ENCODE measurements at places on chromosomes 2 and 18. TPM values are rescaled to one million over a fixed set of nuclear protein-coding genes. Genes with fewer than 3 reads are reported as not detected.

DNA sequence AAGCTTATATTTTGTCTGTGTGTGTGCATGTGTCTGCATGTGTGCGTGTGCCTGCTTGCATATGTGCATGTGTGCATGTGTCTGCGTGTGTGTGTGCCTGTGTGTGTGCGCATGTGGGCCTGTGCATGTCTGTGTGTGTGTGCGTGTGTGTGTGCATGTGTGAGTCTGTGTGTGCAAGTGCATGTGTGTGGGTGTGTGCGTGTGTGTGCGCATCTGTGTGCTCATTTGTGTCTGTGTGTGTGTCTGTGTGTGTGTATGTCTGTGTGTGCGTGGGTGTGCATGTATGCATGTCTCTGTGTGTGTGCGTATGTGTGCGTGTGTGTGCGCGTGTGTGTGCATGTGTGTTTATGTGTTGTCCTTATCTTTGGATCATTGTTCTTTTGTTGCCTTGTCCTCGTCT, 56.8 kb downstream of the DSC3 start:
- H3K4me1 ChIP-seq: no peaks in the 10 kb centered on the region
- H3K4me3 ChIP-seq: no peak overlapping the region
- no peak for DNase-seq
- no peak overlapping the region for H3K27ac ChIP-seq
- no peaks in the 10 kb centered on the region for H3K27me3 ChIP-seq
- H3K36me3 ChIP-seq: no peaks in the 10 kb centered on the region

- DNase-seq: no peak
- no peak overlapping the region for H3K4me3 ChIP-seq
- no peak overlapping the region for H3K27ac ChIP-seq
- H3K36me3 ChIP-seq: no peaks in the 10 kb centered on the region
- no peaks in the 10 kb centered on the region for H3K4me1 ChIP-seq
Measured at GRCh38 chr18:2030647-2031046, 540.7 kb downstream of the METTL4 start.

DNA sequence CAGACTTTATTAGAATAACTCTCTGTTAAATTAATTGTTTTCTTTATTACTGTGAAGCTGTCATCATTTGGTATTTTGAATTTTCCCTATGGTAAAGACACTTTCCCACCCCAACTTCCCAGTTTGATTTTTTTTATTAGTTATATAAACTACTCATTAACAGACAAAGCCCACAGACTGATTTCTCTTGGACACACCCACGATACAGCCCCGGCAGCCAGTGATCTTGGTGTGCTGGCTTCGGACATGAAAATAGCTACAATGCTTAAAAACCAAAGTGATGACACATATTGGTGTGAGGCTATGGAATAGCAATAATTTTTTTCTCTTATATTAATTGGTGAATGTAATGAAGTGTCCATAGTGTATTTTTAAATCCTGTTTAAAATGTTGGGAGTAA, 225.4 kb upstream of the SIX3 start:
- H3K27me3 ChIP-seq: no peaks in the 10 kb centered on the region
- H3K27ac ChIP-seq: no peak overlapping the region
- H3K4me3 ChIP-seq: no peak overlapping the region
- H3K4me1 ChIP-seq: no peaks in the 10 kb centered on the region
- no peak for DNase-seq

GRCh38 chr2:86225581-86225980, 26.3 kb downstream of the MRPL35 start:
- peak; percentile 70 for DNase-seq
- peaks cover 4% of the 10 kb centered on the region for H3K27me3 ChIP-seq
- H3K4me3 ChIP-seq: peak overlapping the region; percentile 58
- peak overlapping the region; percentile 94 for H3K27ac ChIP-seq

DNA sequence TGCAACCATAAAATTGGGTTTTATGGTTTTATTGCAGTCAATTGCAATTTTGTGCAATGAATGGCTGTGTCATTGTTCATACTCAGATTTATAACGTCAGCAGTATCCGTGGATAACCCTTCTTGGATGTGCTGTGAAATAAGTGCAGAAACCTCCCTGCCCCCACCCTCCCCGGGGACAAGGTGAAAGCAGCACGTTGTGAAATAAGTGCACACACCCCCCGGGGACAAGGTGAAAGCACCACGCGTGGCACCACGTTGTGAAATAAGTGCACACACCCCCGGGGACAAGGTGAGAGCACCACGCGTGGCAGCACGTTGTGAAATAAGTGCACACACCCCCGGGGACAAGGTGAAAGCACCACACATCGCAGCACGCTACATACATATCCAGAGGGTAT, 93.6 kb upstream of the NFATC1 start:
- no peak overlapping the region for H3K4me3 ChIP-seq
- H3K36me3 ChIP-seq: peaks cover 4% of the 10 kb centered on the region

- H3K4me1 ChIP-seq: peaks cover 5% of the 10 kb centered on the region
- peaks cover 77% of the 10 kb centered on the region for H3K27me3 ChIP-seq
- DNase-seq: peak; percentile 42
- no peak overlapping the region for H3K4me3 ChIP-seq
- no peaks in the 10 kb centered on the region for H3K36me3 ChIP-seq
Measured at GRCh38 chr2:45013229-45014015, 4.2 kb upstream of the SIX2 start.

DNA sequence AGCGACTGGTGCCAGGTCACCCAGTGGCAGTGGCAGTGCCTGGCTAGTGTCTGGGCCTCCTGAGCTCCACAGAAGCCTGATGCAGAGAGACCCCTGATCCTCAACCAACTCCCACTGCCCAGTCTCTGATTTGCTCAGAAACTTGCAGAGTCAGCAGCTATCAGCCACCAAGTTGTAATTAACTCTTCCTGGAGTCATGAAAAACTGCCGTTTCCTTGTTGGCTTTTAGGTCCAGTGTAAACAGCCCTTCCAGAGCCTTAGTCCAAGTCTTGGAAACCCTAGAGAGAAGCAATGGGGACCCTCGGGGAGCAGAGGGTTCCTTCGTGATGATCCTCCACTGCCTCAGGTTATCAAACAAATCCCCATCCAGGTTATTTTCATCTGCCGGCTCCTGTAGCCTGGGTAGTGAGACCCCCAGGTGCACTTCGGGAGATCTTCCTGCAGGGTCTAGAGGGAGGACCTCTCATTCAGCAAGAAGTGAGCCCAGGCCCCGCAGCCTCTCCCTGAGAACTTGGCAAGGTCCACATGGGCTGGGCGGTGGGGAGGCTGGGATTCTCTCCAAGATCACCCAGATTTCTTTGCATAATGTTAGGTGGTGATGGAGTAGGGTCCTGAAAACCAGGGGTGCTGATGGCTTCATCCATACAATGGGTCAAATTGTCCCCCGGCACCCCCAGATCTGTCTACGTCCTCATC, 137.7 kb upstream of the HDAC4 start:
- H3K27me3 ChIP-seq: peaks cover 15% of the 10 kb centered on the region
- no peak overlapping the region for H3K4me3 ChIP-seq
- H3K36me3 ChIP-seq: no peaks in the 10 kb centered on the region
- no peaks in the 10 kb centered on the region for H3K4me1 ChIP-seq

DNA sequence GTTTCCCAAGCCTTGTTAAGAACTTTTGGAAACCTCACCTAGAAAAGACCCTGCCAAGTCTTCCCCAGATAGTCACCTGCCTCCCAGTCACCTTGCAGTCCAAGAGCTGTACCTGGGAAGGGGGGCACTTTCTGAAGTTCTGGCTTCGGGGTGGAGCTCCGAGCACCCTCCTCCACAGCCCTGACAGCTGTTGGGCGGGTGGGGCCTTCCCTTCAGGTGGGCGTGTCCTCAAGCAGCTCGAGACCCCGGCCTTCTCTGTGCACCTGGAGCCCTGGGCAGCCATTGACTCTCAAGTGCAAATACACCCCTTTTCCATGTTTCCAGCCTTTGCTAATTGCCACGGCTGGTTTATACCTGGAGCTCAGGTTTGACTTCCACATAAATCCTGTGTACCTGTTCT, 37.0 kb upstream of the IGFBP5 start:
- H3K27ac ChIP-seq: no peak overlapping the region
- DNase-seq: no peak
- H3K4me3 ChIP-seq: no peak overlapping the region
- H3K36me3 ChIP-seq: no peaks in the 10 kb centered on the region

GRCh38 chr2:156884216-156884615, 373.3 kb upstream of the GALNT5 start:
- no peak overlapping the region for H3K27ac ChIP-seq
- H3K27me3 ChIP-seq: peaks cover 14% of the 10 kb centered on the region
- no peaks in the 10 kb centered on the region for H3K36me3 ChIP-seq
- no peaks in the 10 kb centered on the region for H3K4me1 ChIP-seq
- no peak for DNase-seq
- H3K4me3 ChIP-seq: no peak overlapping the region

- H3K4me3 ChIP-seq: no peak overlapping the region
- H3K36me3 ChIP-seq: no peaks in the 10 kb centered on the region
- H3K27me3 ChIP-seq: peaks cover 31% of the 10 kb centered on the region
- H3K4me1 ChIP-seq: peaks cover 8% of the 10 kb centered on the region
- no peak overlapping the region for H3K27ac ChIP-seq
Measured at GRCh38 chr18:72541871-72542332, 2.2 kb downstream of the CBLN2 start.

DNA sequence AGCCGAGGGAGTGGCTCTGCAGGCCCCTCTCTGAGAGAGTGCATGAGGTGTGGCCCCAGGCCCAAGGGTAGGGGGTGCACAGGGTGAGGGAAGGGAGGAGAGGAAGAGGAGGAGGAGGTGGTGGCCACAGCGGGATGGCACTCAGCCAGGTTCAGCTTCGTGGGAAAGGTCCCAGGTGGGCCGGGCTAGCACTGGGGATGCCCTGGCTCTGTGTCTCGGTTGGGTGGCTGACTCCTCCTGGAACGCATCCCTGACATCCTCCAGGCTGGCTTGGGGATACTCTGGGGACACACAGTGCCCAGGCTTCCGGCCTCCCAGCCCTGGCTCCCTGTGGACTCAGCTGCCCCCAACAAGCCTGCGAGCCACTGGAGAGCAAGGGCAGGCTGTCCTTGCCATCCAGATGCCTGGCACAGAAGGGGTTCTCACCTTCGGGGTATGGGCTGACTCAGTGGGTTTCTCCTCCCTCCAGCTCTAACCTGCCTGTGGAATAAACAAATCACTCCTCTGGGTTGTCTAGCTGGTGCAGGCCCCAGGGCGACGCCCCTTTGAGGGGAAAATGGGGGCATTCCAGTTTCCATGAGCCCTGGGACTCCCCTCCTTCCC, 582 bp upstream of the ZAP70 start:
- H3K4me3 ChIP-seq: peak overlapping the region; percentile 98
- DNase-seq: peak; percentile 44
- peak overlapping the region; percentile 100 for H3K27ac ChIP-seq
- peaks cover 31% of the 10 kb centered on the region for H3K36me3 ChIP-seq
- H3K4me1 ChIP-seq: peaks cover 54% of the 10 kb centered on the region
- H3K27me3 ChIP-seq: peaks cover 2% of the 10 kb centered on the region

DNA sequence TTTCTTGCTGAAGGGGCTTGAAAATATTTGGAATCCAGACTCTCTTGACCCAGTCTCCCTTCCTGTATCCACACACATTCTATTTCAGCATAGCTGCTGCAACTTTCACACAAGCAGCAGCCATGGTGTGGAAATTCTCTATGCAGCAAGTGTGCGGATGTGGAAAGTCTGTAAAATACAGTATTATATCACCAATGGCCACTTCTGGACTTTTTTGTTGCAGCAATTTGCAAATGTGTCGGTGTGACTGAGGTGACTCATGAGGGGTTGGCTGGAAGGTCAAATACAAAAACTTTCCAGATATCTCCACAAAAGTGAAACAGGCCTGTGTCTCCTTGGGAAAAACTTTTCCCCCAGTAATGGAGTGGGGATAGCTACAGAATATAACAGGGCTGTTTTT, 299.3 kb upstream of the GYPC start:
- H3K36me3 ChIP-seq: no peaks in the 10 kb centered on the region
- H3K4me3 ChIP-seq: no peak overlapping the region

DNA sequence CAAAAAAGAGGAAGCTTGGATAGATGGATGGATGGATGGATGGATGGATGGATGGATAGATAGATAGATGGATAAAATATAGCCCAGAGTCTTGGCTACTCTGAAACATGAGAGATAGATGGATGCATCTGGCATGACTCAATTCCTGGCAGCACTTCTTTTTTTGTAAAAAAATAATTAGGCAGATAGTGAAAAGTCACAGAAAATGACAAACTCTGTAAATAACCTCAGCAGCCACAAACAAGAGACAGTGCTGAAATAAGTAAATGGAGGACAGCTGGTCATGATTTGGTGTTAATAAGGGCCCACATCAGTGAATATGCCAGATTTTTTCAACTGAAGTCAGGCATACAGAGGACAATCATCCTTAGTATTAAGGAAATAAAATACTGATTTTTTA, 585.0 kb upstream of the GCFC2 start:
- DNase-seq: no peak
- no peak overlapping the region for H3K4me3 ChIP-seq
- no peaks in the 10 kb centered on the region for H3K4me1 ChIP-seq
- H3K36me3 ChIP-seq: no peaks in the 10 kb centered on the region
- H3K27me3 ChIP-seq: no peaks in the 10 kb centered on the region

DNA sequence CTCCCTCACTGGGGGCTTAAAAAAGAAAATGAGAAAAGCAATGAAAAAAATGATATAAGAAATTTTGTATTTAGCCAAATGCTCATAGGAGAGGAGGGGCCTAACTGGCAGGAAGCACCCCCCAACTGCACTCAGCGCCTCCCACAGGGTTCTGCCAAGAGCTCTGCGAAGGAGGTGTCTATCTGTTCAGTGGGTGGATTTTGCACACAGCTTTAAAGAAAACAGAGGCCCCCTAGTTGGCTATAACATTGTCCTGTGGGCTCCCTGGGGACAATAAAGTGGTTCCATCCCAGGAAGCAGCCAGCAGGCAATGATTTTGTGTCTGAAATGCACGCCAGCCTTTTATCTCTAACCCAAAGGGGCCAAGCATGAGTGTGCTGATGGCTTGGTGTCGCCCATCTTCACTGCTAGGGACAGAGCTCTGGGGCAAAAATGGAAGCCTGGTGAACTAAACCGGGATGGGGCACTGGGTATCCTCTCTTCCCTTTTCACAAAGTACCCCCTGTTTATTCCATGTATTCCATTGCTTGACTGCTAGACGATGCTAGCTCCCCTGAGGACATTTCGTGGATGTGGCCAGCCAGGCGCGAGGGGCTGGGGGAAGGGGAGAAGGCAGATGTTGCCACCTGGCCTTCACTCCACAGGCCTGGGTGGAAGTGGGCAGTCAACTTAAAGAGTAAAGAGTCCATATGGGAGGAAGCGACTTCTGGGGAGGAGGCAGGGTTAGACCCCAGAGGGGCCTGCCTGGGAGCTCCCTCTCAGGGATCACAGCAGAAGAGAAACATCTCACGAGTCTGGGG, 205.7 kb downstream of the CYP26B1 start:
- no peaks in the 10 kb centered on the region for H3K36me3 ChIP-seq
- H3K27me3 ChIP-seq: peaks cover 2% of the 10 kb centered on the region
- H3K4me1 ChIP-seq: no peaks in the 10 kb centered on the region
- no peak overlapping the region for H3K4me3 ChIP-seq
- H3K27ac ChIP-seq: no peak overlapping the region

- no peak overlapping the region for H3K4me3 ChIP-seq
- no peak overlapping the region for H3K27ac ChIP-seq
- no peaks in the 10 kb centered on the region for H3K4me1 ChIP-seq
- no peak for DNase-seq
- no peaks in the 10 kb centered on the region for H3K27me3 ChIP-seq
Measured at GRCh38 chr18:6449213-6449612, 34.5 kb upstream of the L3MBTL4 start.

- H3K4me3 ChIP-seq: no peak overlapping the region
- peaks cover 3% of the 10 kb centered on the region for H3K36me3 ChIP-seq
- no peak for DNase-seq
- no peaks in the 10 kb centered on the region for H3K4me1 ChIP-seq
- H3K27me3 ChIP-seq: peaks cover 12% of the 10 kb centered on the region
Measured at GRCh38 chr2:204863336-204863735, 318.1 kb downstream of the PARD3B start.

GRCh38 chr2:234593636-234594035, 96.8 kb upstream of the ARL4C start:
- no peaks in the 10 kb centered on the region for H3K36me3 ChIP-seq
- peaks cover 8% of the 10 kb centered on the region for H3K27me3 ChIP-seq
- no peak overlapping the region for H3K27ac ChIP-seq
- no peaks in the 10 kb centered on the region for H3K4me1 ChIP-seq
- DNase-seq: no peak
- no peak overlapping the region for H3K4me3 ChIP-seq

ALPP gene
- total RNA-seq: not detected

CNGA3 gene
- not detected for total RNA-seq

Measured in activated naive CD8-positive, alpha-beta T cell treated with anti-CD3 and anti-CD28 coated beads, Interleukin-2, amount 10 ng/mL, durations not matched to agents 7 days and 5 days (primary cell).